BE2C (cell line): ENCODE measurements at places on chromosomes 2 and 18.

- peak; percentile 59 for DNase-seq
These were observed 2.3 kb downstream of the OBSL1 start for GRCh38 chr2:219569041-219569440.

- DNase-seq: no peak
These were observed 188.7 kb upstream of the KLHL14 start for GRCh38 chr18:32961538-32961937.

DNA sequence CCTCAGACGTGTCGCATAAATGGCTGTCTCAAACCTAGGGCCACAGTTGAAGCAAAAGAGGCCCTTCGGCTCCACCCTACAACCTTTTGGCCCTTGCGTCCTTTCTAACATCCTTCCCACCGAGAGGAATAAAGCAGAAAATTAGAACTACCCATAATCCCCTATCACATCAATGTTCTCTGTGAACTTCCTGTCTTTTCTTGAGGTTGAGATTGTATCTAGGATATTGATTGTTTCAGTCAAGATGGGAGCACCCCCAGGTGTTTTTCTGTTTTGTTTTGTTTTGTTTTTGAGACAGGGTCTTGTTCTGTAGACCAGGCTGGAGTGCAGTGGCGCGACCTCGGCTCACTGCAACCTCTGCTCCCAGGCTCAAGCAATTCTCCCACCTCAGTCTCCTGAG is 23.6 kb downstream of the INPP5D start:
- no peak for DNase-seq

DNA sequence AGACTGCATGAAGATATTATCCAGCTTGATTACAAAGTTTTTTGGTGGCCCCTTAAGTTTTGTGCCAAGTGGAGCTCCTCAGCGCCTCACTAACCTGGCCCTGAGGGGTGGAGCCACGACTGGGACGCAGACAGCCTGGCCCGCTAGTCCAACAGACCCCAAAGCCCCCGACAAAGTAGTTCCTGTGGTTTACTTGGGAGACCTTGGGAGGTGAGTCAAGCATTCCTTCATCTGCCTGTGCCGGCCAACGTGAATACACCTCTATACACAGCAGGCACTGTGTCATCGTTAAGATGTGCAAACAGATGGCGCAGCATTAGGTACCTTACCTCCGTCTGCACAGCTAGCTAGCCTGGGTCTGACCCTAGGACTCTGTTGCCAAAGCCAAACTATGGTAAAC is 55.0 kb upstream of the LAMA1 start:
- DNase-seq: no peak

GRCh38 chr2:174490051-174490450 is 3.2 kb upstream of the GPR155 start:
- DNase-seq: no peak

DNA sequence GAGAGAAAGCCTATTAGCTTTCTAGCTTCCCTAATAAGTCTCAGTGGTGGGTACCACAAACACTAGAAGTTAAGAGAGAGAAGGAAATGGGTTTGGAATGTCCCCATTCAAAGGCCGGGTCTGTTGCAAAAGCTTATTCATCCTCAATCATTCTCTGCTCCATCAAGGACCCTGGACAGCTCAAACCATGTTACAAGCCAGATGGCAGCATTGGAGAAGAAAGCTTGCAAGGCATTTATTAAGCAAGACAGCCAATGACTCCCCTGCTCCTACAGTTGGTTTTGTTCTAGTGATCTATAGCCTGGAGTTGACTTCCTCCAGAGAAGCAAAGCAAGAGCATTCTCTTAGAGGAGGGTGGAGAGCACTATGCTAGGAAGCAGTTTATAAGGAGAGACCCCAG is 86.9 kb upstream of the LMAN1 start:
- no peak for DNase-seq

- no peak for DNase-seq
These were observed 21.2 kb downstream of the CNTNAP5 start for GRCh38 chr2:124046332-124046731.

DNA sequence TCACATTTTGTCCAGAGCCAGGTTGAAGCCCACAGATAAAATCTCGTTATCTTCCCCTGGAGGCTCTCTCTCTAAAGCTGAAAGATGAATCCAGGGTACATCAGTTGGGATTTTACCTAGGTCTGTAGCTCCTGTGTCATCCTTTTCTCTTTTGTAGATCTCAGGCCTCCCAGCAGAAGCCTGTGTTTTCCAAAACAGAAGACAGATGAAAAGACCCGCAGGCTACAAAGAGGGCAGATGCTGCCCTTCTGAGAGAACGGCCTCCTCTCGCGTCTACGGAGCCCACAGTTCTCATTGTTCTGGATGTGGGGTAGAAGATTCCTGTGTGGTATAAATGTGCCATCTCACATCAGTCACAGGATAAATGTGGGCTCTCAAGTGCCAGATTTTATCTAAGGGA is 139.5 kb downstream of the SUCLG1 start:
- no peak for DNase-seq

DNA sequence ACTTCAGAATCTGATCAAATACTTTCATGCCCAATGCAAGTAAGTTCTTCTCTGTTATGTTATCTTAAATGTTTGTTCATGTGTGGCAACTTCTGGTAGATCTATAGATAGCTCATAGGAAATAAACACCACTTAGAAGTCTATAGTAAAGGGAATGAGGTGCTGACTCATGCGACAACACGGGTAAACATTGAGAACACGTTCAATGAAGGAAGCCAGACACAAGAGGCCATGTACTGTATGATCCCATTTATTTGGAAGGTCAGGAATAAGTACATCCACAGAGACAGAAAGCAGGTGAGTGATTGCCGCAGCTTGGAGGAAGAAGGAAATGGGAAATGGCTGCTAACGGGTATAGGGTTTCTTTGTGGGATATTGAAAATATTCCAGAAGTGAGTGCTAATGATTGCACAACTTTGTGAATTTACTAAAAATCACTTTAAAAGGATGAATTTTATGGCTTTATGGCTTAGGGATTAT is 95.4 kb downstream of the ITGB1BP1 start:
- no peak for DNase-seq

GRCh38 chr18:71327850-71328249 is 1039.0 kb downstream of the SOCS6 start:
- DNase-seq: no peak

DNA sequence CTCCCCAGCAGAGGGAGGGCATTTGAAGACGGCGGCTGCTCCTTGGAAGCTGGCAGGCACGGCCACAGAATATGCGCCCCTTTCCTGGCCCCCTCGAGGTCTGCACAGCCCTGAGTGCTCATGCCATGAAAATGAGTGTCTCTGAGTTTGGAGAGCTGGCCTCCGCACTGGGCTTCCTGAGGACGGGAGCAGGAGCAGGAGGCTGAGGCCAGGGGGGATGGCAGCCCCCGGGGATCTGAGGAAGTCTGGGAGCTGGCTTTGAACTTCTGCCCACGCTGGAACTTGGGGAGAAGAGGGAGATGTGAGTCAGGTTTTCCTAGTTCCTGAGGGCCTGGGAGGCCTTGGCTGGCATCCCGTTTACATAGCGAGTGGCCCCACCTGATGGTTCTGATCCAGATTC is 47.0 kb downstream of the RRM2 start:
- DNase-seq: no peak

DNA sequence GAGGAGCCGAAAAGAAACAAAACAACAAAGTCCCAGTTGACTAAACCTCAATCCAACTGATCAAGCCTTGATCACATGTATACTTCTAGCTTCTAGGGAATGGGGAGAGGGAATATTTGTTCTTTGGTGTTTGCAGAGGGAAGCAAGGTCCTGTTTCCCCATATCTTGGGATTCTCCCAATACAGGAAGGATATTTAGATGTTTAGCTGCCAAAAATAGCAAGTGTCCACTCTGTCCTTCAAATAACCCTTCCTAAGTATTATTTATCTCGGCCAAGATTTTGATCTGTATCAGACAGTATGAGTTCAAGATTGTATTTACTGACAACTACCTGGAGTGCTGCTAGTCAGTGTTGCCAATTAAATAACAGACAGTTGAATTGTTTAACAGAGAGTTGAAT is 55.5 kb downstream of the TBR1 start:
- no peak for DNase-seq

DNA sequence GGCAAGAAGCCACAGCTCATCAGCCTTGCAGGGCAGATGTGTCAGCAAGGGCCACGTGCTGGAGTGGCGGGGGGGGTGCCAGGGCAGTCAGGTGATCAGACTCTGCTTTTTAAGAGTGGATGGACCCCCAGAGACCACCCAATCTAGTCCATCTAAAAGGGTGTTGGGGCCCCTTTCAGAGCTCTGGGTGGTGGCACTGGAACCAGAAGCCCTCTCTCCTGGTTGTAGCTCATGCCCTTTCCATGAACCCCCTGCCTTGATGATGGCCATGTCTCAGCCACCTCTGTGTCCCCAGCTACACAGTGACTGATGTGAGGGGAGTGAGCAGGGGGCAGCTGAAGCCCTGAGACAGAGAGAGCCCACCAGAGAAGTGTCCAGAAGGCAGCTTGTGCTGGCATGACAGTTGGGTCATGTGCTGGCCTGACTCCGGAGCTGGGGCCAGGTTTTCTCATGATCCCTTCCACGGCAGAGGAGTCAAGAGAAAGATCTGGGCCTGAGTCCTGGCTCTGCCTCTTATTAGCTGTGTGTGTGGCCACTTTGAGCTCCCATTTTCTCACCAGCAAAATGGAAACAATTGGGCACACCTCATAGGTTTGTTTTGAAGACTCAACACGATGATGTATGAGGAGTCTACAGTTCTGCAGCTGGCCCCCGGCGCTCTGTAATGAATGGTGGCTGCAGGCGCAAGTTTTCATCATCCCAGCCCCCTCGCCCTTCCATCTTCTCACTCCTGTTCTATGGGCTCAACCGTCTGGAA is 195.7 kb downstream of the ZFP36L2 start:
- no peak for DNase-seq

GRCh38 chr2:119821266-119821665 is 61.5 kb downstream of the PTPN4 start:
- no peak for DNase-seq

- DNase-seq: no peak
These were observed 3.2 kb upstream of the SERPINE2 start for GRCh38 chr2:224042191-224042696.

- no peak for DNase-seq
These were observed 269.4 kb downstream of the GBX2 start for GRCh38 chr2:235898766-235899165.

GRCh38 chr2:170815746-170816503 is 762 bp upstream of the GAD1 start:
- peak; percentile 70 for DNase-seq

- no peak for DNase-seq
These were observed 45.1 kb upstream of the FOSL2 start for GRCh38 chr2:28347596-28347995.

GRCh38 chr2:174967691-174968260 is 37.4 kb downstream of the CHN1 start:
- DNase-seq: no peak

- no peak for DNase-seq
These were observed 1.2 kb downstream of the ANKRD53 start for GRCh38 chr2:70979626-70980025.

DNA sequence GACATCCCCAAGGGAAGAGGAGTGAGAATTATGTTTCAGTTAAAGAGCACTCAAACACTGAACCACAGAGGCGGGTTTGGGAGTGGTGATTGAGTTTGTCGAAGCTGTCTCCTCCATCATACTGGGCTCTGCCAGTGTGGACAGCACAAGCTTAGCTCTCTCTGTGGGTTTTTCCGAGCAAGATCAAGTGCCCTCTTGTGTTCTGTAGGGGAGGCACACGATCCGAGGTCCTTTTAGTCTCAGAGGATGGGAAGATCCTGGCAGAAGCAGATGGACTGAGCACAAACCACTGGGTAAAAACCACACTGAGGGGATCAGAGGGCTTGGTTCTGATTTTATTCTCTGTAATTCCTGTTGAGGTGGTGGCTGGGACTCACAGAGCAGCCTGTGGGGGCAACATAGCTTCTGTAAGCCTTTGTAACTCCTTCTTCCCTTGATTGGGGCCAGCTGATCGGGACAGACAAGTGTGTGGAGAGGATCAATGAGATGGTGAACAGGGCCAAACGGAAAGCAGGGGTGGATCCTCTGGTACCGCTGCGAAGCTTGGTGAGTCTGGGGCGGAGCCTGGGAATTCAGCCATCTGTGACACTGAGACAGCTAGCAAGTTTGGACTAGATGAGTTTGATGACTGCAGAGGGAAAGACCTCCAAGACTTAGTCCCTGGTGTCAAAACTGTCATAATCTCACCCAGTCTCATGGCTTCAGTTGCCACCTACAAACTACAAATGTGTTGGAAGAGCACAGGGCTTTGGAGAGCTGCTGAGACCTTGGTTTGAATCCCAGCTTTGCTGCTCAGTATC is 2.0 kb downstream of the NAGK start:
- no peak for DNase-seq

GRCh38 chr2:45688479-45689298 is 37.2 kb downstream of the PRKCE start:
- DNase-seq: peak; percentile 37

DNA sequence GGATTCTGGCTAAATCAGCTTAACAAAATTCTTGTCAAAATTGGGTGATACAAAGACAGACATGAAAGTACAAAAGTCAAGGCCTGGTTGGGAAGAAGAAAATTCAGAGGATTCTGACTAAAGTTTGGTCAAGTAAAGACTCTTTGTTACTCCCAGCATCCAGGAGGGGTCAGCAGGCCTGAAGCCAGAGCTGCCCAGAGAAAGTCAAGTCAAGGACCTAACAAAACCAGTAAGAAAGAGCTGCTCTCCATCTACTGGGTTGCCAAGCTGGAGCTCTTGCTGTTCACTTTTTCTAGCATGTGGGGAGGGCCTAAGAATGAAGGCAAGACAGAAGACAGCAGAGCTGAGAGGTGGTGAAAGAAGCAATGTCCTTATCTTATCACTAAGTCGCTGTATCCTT is 143.3 kb downstream of the C1D start:
- no peak for DNase-seq

- no peak for DNase-seq
These were observed 44.4 kb downstream of the ALPK2 start for GRCh38 chr18:58584200-58585127.

GRCh38 chr18:76368976-76369375 is 126.1 kb downstream of the ZNF516 start:
- no peak for DNase-seq

DNA sequence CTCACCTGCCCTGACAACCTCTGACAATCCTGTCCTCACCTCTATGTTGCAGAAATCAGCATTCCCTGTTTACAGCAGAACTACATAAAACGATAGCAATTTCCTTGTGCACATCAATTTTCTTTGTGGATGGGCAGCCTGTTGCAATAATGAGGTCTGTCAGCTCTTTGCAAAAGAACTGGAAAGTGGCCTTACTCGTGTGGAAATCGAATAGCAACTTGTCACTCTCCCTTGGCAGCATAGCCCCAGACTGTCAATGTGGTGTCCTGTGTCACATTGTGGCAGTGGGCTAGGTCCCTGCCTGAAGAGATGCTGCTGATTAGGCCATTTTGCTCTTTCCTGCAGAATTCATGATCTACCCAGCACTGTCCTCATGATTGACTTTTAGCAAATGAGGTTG is 531.9 kb downstream of the CCDC85A start:
- DNase-seq: no peak

- DNase-seq: no peak
These were observed 410.2 kb upstream of the CHST9 start for GRCh38 chr18:27595113-27595838.

DNA sequence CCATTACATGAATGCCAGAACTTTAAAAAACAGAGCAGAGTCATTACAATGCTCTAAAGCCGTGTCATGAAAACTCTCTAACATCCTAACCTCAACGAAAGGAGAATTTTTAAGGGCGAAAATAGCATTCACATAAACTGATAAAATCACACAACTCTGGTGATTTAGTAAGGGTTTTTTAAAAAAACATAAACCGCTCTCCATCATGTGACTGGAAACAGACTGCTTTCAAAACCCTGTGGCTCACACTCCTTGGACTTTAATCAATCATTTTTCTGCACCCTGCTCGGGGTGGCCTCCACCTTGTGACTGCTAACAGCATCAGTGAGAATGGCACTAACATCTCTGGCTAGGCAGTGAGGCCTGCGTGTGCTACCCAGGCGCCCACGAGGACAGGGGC is 12.1 kb downstream of the DOCK10 start:
- DNase-seq: no peak
